ENCODE measurements at places on chromosomes 6 and 20.
A peak's percentile ranks its signal among the peaks of the same experiment; 100 is the strongest.

DNA sequence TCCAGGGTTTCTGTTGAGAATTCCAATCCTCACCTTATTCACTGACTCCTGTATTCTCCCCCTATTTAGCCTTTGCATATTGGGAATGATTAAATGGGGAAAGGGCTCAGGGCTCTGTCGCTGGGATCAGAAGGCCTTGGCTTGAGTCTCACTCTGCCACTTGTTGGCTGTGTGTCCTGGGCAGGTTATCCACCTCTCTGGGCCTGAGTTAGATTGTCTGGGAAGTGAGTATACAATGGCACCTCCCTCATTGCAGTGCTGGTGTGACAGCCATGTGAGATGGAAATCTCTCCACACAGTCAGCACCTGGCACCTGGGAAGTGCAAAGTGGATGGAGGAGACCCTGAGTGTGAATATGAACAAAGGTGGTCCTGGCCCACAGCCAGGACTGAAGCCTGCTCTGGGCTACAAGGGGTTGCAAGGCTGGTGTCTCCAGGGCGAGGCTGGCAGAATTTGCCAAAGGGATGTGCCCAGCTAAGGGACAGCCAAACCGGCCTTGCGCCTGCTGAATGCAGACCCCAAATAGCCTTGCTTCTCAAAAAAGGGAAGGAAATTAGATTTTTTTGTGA lies 200.0 kb upstream of the PMEPA1 start:
- no peak for DNase-seq

GRCh38 chr6:131754715-131755567 lies 44.1 kb upstream of the CTAGE9 start:
- DNase-seq, result no peak

DNA sequence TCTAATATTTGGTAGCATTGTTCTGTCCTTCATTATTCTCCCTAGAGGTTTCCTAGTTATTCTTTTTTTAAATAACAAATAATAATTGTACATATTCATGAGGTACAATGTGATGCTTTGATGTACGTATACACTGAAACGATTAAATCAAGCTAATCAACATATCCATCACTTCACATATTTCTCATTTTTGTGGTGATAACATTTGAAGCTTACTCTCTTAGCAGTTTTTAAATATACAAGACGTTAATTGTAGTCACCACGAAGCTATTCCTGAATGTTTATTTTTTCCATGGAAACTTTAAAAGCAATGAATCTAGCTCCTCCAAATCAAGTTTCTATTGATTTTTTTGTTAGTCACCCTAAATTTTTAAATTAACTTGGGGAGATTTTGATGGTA lies 116.5 kb upstream of the PRND start:
- no peak for DNase-seq

DNA sequence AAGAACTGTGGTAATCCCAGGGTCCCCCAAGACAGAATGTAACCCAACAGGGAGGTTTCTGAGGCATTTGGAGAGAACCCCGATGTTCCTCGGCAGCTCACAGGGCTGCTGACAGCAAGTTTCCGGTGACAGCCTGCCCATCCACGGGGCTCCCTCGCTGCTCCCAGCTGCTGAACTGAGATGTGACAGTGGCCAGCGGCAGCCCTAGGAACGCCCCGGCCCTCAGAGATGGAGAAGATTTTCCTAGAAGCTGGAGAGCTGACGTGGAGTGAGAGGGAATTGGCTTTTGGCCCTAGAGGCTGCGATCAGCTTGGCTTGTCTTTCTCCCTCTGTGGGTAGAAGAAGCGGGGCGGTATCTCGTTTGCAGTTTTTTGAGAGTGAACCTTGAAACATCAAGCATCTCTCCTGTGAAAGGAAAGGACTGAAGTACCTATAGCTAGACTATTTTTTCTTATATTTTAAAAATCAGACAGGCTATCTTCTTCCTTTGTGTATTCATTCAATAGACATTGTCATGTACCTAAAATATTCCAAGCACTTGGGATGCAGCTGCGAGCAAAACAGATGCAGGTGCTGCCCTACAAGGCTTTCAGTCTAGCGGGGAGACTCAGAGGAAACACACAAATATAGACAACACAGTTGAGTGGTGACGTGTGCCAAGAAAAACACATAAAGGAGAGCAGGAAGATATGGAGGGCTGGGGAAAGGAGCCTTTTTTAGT lies 28.4 kb upstream of the NFATC2 start:
- DNase-seq, result peak; percentile 23

- DNase-seq, result no peak
Measured at GRCh38 chr20:33664085-33664761, 2.1 kb downstream of the C20orf144 start.

GRCh38 chr6:89356642-89357170 lies 4.2 kb upstream of the UBE2J1 start:
- DNase-seq, result no peak

GRCh38 chr6:10269814-10270472 lies 144.9 kb downstream of the TFAP2A start:
- DNase-seq, result no peak

GRCh38 chr6:30071858-30072257 lies 3.7 kb downstream of the RNF39 start:
- no peak for DNase-seq

- no peak for DNase-seq
Measured at GRCh38 chr6:125792680-125793079, 1.9 kb downstream of the NCOA7 start.

- peak; percentile 81 for DNase-seq
Measured at GRCh38 chr6:136526196-136526930, 23.9 kb downstream of the MAP7 start.

GRCh38 chr6:149336609-149336928 lies 19.1 kb downstream of the TAB2 start:
- DNase-seq, result no peak

DNA sequence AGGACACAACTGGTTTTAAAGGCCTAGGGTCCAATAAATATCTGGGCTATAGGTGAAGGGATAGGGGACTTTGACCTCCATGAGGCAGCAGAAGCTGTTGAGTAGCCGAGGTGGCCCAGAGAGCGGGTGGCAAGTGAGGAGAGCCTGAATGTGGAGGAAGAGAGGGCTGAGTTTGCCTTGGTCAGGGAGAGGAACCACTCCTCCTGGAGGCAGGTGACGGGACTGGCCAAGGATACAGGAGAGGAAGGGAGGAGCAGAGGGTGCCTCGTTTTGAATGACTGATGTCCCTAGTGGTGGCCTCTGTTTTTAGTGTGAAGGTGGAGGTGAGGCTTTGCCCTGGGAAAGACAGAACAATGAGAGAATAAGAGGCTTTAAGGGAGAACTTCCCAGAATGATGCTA lies 19.1 kb upstream of the AAR2 start:
- no peak for DNase-seq

GRCh38 chr6:81476881-81477280 lies 275.6 kb downstream of the TENT5A start:
- no peak for DNase-seq

GRCh38 chr6:168278904-168279303 lies 40.7 kb downstream of the DACT2 start:
- DNase-seq, result no peak

GRCh38 chr20:3262566-3262965 lies 23.6 kb upstream of the SLC4A11 start:
- no peak for DNase-seq

GRCh38 chr6:156832231-156832647 lies 55.1 kb downstream of the ARID1B start:
- peak; percentile 53 for DNase-seq

DNA sequence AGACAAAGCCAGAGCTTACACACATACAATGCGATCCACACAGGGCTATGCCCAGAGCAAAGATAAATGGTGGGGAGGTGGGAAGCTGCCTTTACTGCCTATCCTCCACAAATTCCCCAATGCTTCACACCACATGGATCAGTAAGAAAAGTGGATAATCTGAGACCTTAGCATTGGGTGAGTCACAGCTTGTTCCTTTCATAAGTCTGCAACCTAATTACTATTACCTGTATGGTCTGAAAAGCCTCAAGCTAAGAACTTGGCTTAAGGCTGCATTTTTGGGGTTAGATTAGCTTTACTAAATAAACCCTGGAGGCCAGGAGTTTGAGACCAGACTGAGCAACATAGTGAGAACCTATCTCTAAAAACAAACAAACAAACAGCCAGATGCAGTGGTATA lies 66.0 kb upstream of the BTBD3 start:
- no peak for DNase-seq

DNA sequence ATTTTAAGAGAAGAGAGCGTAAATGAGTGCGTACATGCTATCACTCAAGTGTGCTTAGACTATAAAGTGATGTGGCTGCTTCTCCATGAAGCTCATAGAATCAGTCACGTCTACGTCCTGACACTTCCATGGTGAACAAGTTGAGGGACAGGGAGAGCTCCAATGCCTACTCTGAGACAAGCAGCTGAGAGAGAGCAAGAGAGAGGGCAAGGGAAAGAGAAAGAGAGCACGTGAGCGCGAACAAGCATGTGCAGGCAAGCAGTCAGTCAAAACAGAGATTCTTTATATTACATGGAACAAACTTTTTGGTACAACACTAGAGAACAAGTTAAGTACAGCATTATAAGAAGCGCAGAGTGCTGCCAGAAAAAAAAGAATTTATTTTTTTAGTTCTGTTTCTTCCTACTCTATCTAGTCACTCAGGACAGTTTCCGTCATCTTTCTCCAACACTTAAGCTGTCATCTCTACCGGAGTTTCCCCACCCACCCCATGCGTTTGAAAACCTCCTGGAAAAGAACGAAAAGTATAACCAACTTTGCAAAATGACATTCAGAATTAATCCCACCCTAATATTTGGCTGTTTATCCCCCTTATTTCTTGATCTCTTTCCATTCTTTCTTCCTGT lies 61.8 kb downstream of the EPB41L2 start:
- no peak for DNase-seq

GRCh38 chr6:47133230-47134000 lies 91.3 kb upstream of the ADGRF1 start:
- no peak for DNase-seq

GRCh38 chr6:108052706-108053105 lies 21.8 kb downstream of the OSTM1 start:
- DNase-seq, result no peak

DNA sequence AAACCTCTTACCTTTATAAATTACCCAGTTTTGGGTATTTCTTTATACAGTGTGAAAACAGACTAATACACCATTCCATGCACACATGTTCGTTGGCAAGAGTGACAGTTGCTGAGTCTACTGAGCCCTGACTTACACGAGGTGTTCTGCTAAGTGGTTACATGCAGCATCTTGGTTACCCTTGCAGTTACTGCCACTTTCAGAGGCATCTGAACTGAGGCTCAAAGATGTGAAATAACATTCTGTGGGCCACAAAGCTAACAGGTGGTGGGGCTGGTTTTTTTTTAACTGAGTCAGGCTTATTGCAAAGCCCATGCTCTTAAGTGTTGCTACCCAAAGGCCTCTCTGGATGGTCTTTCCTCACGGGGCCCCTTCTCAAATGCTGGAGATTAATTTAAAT lies 54.4 kb upstream of the GTSF1L start:
- DNase-seq, result no peak

DNA sequence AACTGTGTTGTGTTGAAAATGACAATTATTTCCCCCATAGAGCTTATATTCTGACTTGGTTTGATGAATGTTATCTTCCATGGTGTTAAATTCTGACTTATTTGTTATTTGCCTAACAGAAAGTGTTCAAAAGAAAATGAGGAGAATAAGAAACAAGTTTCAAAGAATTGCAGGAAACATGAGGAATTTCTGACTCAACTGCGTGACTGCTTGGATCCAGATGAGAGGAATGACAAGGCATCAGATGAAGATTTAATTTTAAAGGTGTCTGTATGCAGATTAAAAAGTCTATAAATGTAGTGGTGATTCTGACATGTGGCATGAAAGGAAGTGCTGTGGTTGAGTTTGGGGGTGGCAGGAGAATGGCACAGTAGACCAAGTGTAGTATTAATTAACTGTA lies 50.6 kb downstream of the CCDC170 start:
- no peak for DNase-seq

GRCh38 chr6:105492706-105493673 lies 90.1 kb upstream of the PREP start:
- no peak for DNase-seq

- DNase-seq, result no peak
Measured at GRCh38 chr6:76706631-76707030, 634.2 kb upstream of the IMPG1 start.

DNA sequence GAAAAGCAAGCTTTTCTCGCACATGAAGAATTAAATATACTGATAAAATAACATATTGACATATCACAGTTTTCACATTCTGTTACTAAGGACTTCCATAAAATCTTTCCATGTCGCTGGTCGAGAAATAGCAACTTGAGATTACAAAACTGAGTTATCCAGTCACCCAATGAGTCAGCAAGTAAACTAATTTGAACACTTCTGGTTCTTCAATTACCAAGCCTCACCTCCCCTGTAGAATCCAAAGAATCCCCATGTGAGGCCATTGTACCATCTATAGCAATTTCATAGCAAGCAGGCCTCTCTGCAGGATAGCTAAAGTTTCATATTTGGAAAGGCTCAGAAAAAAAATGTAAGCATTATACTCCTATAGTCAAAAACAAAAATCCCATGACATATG lies 87.3 kb downstream of the PKHD1 start:
- no peak for DNase-seq

DNA sequence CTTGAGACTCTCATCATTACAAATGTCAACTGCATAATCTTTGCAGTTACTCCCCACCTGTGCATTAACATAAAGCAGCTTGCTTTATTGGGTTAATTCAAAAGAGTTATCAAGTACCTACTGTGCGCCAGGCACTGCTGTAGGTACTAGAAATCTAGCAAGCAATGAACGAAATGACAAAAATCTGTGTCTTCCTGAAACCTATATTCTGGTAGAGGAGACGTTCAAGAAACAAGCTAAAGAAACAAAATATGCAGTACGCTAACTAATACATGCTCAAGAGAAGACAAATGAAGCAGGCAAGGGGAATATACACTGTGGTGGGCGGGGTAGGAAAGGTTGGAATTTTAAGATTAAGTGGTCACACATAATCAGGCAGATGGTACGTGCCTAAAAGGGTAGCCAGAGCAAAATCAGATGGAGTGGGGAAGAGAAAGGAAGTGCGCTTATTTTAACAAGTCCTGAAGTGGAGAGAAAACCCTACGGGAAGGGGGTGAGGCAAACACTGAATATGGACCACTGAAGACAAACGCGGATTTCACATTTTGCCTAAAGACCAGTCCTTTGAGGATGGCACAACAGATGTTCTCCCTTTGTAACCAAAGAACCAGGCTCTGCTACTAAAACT lies 1.2 kb downstream of the ELOVL2 start:
- no peak for DNase-seq

- DNase-seq, result no peak
Measured at GRCh38 chr20:47843886-47844567, 58.7 kb upstream of the SULF2 start.

- DNase-seq, result no peak
Measured at GRCh38 chr6:130065609-130066156, 47.3 kb downstream of the L3MBTL3 start.

- DNase-seq, result no peak
Measured at GRCh38 chr6:105458084-105458483, 55.2 kb upstream of the PREP start.

GRCh38 chr20:31811796-31812728 lies 7.1 kb upstream of the MYLK2 start:
- DNase-seq, result peak; percentile 63

Data from SHP77 (cell line).